ENCODE measurements at places on chromosomes 6 and 20.

DNA sequence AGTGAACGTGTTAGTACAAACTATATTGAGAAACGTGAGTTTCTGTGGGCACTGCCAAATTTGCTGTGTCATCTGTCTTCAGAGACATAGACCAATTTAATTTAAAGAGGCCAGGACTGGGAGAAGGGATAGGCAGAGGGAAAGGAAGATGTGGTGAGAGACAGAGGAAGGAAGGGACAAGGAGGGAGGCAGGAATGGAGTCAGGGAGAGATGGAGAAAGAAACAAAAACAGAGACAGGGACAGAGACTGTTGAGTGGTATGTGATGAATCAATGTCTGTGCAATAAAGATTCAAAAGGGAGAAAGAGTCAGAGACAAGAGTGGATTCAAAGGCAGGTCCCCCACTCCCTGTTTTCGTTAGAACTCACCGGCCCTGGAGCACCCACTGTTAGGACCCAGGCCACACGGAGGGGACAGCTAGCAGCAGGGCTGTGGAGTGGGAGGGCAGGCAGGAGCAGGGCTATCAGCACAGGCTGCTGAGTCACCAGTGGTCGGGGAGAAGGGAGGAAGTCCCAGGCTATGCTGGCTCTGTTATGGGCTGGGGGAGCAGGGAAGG lies 51.6 kb upstream of the CHD6 start:
- no peak for DNase-seq

DNA sequence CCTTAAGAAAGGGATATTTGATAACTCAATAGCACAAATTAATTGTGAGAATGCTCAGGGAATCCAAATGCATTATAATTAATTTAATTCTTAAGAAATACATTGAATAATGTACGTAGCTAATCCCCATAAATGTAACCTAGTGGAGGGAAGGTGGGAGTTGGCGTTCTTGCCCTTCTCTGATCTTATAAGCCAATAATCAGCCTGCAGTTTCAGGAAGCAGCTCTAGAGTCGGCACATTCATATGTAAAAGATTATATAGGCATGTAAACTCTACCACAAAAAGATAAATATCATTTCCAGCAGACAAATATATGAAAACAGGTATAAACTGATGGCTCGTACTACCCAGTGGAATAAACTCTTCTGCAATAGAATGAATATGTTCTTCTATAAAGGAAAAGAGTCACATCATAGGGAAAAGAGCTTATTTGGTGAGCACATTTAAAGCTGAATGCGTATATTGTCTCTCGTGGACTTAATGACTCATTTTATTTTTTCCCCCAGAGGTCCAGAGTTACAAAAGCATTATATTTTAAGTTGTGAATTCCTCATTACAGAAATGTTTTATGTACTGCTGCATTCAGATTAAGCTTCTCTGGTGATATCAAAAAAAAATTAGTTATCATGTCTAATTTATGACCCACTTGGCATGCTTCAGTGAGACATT lies 112.2 kb downstream of the TFAP2A start:
- DNase-seq = no peak

DNA sequence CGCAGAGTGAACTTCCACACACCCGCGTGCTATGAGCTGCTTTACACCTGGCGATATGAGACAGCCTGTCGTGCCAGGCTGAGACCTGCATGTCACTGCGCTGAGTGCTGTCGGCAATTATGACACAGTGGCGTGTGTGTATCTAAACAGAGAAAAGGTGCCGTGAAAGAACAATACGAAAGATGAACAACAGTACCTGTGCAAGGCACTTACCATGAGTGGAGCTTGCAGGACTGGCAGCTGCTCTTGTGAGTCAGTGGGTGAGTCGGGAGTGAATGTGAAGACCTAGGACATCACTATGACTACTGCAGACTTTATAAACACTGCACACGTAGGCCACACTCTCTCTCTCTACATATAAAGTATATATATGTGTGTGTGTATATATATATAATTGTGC lies 68.5 kb upstream of the DUSP22 start:
- no peak for DNase-seq

DNA sequence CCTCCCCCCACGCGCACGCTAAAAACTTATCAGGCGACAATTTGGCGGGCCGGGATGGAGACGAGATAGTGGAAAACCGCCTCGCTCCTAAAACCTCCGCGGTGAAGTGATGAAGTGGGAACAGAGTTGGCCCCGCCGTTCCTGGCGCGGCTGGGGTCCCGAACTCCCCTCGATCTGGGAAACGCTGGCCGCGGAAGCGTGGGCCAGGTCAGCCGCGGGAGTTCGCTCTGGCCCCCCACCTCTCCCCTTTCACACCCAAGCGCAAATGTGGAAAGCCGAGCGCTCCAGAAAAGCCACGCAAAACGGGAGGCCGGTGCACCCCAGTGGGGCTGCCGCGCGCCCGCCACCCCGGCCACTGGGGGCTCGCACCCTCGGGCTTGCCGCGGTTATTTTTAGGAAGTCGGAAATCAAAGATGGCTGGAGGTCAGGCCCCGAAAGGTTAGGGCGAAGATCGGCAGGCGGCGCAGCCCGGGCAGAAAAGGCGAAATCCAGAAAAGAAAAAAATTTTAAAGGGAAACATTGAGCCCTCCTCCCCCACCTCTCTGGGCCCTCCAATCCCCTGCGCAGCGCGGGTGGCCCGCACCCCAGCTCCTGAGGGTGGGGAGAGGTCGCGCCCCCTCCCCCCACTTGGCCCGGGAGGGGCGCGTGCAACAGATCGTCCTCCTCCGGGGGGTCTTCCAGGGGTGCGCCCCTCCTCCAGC lies 1.0 kb downstream of the SALL4 start:
- DNase-seq = no peak

Measured in activated T-cell treated with anti-CD3 and anti-CD28 coated beads for 1 hour (primary cell).